ENCODE measurements at places on chromosomes 5 and 9.

DNA sequence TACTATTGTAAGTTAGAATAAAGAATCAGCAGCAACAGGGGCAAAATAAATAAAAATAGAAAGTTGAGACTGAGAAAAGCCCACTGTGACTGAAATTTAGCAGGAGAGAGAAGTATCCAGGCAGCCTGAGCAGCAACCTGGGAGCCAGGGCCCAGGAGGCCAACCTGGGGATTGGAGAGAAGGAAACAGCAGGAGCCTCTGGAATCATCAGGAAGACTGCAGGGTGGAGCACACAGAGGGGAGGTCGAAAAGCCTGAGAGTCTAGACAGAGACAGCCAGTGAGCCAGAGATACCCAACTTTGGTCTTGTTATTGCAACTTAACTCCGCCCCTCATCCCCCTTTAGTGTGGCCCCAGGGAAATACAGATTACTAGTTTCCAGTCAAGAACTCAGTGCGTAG lies 98.6 kb downstream of the SLC1A3 start:
- no peak for DNase-seq

DNA sequence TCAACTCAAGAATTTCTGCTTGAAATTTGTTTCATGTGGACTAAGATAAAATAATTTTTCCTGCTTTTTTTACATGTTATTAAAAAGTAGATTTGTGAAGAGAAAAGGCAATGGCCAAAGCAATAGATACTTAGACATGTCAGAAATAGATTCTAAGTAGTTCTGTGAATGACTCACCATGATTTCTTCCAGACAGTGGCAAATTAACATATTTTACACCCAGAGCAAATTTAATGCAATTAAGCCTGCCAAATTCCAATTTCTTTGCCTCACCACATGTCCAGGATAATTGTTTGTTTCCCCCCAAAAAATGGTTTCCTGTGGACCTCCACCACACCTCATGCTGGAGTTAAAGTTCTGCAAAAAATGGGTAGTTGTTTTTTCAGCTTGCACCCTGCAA lies 651.4 kb downstream of the CETN3 start:
- DNase-seq: no peak

DNA sequence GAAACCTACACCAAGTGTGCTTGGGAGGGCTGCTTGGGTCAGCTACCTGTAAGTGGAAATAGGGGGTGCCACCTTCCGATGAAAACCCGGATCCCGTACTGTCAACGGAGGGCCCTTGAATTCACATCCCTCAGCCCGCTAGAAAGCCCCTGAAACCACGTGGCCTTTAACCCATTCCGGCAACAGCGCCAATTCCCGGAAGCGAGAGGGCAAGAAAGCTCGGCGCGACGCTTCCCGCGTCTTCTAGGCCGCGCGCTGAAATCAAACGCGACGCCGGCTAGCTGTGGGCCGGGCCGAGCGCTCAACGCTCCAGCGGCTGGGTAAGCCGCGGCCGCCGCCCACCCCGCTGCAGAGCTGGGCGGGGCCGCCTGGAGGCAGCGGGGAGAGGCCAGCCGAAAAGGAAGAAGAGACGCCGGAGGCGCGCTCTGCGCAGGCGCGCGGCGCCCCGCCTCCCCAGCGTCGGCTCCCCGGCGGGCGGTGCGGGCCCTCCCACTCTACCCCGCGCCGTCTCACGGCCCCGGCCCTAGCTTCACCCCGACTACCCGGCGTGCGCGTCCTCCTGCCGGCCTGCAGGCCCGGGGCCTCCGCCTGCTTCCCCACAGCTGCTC lies at the start of gene KIF2A:
Gene KIF2A (plus strand): TSS at position 492 of the 608 bp plus-strand sequence. CDS start 267 bp downstream, outside the sequence.
- DNase-seq: peak; percentile 86

DNA sequence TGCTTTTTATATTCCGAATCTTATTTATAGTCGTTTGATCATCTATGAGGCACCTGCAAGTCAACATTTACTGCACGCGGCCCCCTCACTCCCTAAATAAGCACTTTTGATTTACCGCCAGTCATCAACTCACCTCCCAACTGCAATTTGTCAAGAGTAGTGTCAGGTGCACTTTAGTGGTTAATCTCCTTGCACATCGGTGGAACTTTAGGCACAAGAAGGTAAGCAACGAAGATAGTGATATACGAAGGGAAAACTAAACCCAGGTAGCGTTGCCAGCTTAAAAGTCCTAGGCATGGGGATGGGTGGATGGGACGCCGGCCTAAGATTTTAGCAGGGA lies 513 bp upstream of the RNF180 start:
- DNase-seq: no peak

GRCh38 chr9:36109071-36109470 lies 27.5 kb upstream of the GLIPR2 start:
- DNase-seq: no peak

DNA sequence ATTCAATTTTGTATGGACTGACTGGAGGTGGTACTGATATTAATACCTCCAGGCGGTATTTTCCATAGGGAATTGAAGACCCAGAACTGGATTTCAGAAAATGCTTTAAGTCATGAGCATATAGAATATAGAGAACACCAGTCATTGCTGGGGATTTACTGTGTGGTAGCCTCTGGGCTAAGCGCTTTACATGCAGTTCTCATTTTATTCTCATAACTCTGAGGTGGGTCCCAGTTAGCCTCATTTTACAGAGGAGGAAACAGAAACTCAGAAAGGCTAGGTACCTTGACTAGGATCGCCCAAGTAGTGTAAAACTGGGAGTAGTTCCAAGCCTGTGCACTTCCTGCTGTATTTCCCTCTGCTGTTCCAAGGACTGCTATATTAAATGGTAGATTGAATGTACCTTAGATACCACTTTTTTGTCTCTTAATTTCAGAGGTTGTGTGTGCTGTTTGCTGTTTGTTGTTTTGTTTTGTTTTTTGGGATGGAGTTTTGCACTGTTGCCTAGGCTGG lies 13.8 kb downstream of the SLC44A1 start:
- no peak for DNase-seq

DNA sequence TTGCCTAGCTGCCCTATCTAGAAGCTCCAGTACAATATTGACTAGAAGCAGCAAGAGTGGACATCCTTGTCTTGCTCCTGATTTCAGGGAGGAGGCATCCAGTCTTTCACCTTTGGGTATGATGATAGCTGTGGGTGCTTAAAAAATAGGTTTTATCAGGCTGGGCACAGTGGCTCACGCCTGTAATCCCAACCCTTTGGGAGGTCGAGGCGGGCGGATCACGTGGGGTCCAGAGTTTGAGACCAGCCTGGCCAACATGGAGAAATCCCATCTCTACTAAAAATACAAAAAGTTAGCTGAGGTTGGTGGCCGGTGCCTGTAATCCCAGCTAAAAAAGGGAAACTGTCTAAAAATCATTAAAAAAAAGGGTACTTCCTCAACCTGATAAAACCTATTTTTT lies 2.0 kb upstream of the CAMSAP1 start:
- no peak for DNase-seq

- peak; percentile 89 for DNase-seq
Observed at GRCh38 chr5:143921525-143922311, 109.8 kb downstream of the HMHB1 start.

DNA sequence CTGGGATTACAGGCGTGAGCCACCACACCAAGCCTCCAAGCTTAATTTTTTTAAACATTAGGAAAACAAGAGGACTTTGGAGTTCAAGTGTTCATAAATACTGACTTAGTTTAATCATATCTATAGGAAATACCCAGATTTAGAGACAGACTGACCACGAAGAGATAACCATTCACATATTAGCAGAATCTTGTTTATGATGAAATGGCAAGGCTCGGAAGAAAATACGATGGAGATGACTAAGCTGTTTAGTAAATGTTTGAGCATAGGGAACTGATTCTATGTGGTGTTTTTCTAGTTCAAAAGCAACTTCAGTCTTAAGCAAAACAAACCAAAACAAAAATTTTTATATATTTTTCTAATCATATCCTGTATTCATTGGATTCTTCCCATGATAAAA lies 13.5 kb upstream of the TUSC1 start:
- no peak for DNase-seq

DNA sequence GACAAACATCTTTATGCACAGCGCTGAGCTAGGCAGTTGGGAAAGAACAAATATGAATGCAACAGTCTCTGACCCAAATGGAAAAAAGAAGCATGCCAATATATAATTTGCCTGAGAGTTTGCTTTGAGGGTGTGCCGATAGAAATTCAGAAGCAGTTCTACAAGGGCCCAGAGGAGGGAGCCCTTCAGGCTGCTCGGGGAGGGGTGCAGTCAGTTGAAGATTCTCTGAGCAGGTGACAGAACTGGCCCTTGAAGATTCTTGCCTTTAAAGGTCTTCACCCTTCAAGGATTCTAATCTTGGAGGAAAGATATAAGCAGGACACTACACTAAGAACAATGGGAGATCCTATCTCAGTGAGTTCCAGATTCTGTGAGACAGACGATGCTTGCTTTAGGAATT lies 3.7 kb upstream of the PAPPA start:
- DNase-seq: no peak

DNA sequence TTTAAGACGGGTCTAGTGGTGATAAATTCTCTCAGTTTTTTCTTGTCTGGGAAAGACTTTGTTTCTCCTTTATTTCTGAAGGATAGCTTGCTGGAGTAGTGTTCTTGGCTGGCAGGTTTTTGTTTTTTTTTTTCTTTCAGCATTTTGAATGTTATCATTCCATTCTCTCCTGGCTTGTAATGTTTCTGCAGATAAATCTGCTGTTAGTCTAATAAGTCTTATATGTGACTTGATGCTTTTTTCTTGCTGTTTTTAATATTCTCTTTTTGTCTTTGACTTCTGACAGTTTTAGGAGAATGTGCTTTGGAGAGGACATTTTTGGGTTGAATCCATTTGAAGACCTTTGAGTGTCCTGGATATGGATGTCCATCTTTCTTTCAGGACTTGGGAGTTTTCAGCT lies 16.0 kb downstream of the HSD17B4 start:
- DNase-seq: no peak

DNA sequence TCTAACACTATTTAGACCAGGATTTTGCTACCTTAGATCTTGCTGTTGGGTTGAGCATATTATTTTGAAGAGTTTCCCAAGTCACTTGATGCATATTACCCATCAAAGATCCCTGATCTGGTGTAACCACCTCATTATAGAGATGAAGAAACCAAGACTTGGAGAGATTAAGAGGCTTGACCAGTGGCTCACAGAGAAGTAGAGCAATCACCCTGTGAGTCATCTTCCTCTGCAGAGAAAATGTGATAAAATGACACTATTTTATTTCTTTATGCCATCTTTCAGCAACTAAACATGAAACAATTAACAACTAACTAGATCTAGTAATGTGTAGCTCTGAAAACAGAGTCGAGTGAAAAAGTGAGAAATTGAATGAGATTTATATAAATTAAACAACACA lies 76.1 kb downstream of the KIF4B start:
- DNase-seq: no peak

- DNase-seq: no peak
Observed at GRCh38 chr5:79588696-79589095, 23.5 kb upstream of the TENT2 start.

- DNase-seq: no peak
Observed at GRCh38 chr9:72312386-72312987, 52.5 kb downstream of the ZFAND5 start.

DNA sequence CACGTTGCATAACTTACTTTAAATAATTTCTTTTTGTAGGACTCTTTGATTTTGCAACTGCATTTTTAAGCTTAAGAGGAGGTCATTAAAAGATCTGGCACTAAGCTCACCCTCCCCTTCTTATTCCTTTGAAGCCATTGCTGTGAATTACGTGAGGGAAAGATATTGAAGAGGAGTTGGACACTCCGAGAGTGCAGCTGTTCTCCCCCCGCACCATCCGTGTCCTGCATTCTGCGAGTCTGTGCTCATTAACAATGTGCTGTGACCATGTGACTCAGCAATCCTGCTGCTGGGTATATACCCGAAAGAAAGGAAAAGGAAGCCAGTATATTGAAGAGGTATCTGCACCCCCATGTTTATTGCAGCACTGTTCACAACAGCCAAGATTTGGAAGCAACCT lies 40.0 kb downstream of the NXNL2 start:
- DNase-seq: no peak

DNA sequence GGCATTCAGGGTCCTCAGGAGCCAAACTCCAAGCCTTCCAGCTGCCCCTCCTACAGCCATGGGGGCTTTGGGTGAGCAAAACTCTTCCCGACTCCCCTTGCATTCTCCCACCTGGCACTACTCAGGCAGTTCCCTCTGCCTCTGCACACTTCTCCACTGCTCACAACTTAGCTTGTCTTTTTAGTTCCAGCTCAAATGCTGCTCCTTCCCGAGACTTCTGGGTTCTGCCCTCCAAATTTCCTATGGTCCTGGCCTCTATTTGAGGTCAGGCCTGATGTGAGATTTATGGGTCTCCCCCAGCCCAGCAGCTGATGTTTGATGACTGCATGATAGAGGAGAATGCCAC lies 5.7 kb upstream of the SLC25A48 start:
- no peak for DNase-seq

DNA sequence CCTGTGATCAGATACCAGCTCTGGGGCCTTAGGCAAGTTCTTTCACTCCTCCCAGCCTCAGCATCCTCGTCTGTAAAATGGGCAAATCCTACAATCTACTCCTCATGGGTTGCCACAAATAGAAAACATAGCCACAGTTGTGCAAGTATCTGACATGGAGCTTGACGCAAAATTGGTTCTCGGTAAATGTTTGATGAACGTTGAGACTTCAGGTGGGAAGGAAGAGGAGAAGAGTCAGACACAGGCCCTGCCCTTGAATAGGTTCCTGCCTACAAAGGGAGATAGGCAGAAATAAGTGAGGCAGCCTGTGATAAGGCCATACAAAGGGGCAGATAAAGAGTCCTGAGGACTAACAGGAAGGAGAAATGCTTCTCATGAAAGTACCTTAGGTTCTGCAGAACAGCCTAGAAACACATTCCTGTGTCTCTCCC lies 26.1 kb upstream of the CPEB4 start:
- DNase-seq: no peak

DNA sequence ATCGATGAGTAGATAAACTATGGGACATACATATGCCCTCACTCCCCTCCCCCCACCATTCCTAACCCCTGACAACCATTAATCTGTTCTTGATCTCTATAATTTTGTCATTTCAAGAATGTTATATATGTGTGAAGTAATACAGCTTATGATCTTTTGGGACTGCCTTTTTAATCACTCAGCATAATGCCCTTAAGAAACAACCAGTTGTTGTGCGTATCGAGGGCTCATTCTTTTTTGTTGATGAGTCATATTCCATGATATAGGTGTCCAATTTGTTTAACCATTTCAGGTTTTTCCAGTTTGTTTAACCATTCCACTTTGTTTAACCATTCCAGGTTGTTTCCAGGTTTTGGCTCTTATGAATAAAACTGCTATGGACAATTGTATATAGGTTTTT lies 75.6 kb downstream of the ARHGEF28 start:
- DNase-seq: no peak

GRCh38 chr5:154308443-154309370 lies 118.2 kb downstream of the GALNT10 start:
- peak; percentile 29 for DNase-seq

- no peak for DNase-seq
Observed at GRCh38 chr5:156913719-156914370, 49.2 kb downstream of the TIMD4 start.
